ENCODE measurements at places on chromosomes 1 and 21.

DNA sequence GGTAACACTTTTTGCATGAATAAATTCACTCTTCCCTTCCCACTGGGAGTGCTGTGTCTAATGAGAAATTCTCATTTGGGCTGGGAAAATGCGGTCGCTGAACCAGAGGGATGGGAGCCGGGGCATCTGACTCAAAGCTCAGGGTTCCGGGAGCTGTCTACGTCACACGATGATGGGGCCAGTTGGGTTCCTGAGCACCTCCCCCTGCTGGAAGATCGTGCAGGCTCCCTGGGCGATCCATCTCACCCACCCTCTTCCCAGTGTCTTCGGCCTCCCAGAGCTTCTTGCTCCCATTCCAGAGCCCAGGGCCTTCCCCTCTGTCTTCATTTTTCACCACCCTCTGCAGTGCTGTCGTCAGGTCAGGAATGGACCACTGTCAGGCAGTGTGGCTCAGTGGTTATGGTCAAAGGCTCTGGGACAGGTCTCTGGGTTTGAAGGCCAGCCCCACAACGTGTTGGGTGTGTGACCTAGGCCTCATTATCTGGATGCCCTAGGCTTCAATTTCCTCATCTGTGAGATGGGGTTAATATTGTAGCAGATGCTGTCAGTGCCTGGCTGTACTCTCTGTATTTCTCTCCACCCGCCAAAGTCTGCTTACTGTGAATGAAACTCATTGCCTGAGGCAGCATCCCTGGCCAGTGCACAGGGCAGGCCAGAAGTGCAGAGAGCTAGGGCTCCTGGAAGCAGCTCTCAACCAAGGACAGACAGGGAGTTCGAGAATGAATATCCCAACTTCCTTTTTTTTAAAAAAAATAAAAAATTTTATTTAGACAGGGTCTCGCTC, 31.8 kb downstream of the IGSF21 start:
- no peak for DNase-seq

- DNase-seq: no peak
These were observed 73.8 kb downstream of the CDC42BPA start for GRCh38 chr1:227244339-227245118.

DNA sequence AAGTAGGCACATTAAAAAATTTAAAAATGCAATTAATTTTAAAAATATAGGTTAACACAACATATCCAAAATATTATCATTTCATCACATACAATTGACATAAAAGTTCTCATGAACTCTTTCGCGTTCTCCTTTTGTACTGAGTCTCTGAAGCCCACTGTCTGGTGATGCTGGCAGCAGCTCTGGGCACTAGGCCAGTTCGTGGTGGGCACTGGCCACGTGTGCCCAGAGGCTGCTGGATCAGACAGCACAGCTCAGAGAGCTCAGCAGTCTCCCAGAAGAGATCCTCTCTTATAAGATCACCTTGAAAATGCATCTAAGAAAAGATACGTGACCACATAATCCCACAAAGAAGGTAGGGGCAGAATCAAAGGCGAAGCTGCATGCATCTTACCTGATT, 9.9 kb downstream of the CEP104 start:
- no peak for DNase-seq

GRCh38 chr1:23163395-23163794, 5.3 kb downstream of the LUZP1 start:
- DNase-seq: no peak

GRCh38 chr1:221347706-221348105, 394.2 kb downstream of the DUSP10 start:
- no peak for DNase-seq
